ENCODE measurements at places on chromosomes 5 and 9.

GRCh38 chr9:38183994-38184568 is 115.1 kb upstream of the SHB start:
- peak; percentile 73 for DNase-seq

DNA sequence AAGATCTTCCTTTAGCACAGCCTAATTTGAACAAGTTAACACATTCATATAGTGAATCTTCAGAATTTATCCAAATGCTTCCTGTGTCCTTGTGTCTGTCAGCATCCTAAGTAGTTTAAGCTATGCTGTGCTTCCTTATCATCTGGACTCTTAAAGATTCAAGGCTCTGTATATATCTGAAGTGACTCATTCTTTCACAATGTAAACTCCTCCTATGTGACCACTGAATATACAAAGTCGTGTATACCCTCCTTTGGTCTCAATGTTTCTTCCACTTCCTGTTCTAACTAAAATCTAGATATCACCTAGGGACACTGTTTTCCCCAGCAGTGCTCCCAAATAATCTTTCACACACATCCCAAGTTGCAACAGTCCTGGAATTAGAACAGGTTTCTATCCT is 935.7 kb upstream of the NUDT12 start:
- peak; percentile 19 for DNase-seq

DNA sequence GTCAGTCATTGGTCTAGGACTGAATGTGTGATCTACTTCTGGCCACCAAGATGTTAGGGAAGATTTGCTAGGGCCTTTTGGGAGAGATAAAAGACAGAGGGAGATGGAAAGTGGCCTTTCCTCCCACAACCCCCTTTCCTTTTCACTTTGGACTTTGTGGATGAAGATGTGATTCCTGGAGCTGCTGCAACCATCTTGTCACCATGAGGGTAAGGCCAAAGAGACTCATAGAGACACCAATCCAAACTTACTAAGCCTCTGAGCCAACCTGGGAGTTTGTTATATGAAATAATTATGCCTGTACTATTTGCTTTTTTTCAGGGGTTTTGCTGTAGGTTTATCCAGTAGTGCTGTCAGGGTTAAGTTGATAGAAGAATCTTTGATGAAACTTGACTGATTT is 111.8 kb upstream of the SMIM23 start:
- DNase-seq = no peak

DNA sequence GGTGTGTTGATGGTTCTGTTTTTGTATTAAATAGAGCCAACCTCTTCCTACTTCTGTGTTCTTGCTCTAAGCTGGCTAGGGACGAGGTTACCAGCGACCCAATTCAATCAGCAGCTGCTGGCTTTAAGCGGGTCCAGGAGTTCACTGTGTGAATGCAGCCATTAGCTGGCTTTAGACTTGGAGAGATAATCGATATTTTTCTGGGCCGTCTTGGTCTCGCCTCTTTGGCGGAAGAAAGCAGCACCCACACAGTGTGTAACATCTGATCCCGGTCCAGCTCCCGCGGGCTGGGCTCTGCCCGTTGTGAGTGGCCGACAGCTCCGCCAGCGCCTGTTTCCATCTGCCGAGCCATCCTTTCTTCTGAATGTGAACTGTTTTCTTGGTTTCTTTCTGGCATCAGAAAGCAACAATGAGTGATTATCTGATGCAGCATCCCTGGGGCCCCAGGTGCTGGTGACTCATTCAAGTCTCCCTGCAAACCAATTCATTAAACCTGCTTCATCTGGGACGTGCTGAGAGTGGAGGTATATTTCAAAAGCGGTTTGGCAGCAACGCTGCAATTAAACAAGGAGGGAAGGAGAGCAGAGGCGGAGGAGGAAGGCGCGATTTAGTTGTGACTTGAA is 90.8 kb upstream of the IRX4 start:
- no peak for DNase-seq

DNA sequence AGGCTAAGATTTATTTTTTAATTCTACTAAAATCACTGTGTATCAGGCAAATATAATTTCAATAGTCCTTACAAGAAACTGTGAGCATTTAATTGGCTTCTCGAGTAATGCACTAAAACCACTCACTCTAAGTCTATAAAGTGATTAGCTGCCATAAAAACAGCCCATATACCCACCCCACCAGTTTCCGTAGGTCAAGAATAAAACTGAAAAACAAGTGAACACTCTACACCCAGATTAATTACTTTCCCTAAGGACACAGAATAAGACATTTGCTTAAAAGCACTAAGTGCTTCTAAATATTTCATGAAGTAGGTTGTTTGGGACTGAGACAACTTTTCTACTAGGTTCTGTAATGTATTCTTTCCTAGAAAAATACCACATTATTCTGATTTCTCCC is 194.2 kb downstream of the AGTPBP1 start:
- no peak for DNase-seq

- DNase-seq = no peak
Measured at GRCh38 chr5:101047181-101047580, 144.1 kb upstream of the ST8SIA4 start.

GRCh38 chr9:129177443-129177790 is 644 bp downstream of the IER5L start:
- no peak for DNase-seq

GRCh38 chr9:37096628-37097027 is 23.7 kb upstream of the ZCCHC7 start:
- DNase-seq = no peak

GRCh38 chr9:76651119-76651705 is 113.0 kb upstream of the PCA3 start:
- DNase-seq = peak; percentile 25

DNA sequence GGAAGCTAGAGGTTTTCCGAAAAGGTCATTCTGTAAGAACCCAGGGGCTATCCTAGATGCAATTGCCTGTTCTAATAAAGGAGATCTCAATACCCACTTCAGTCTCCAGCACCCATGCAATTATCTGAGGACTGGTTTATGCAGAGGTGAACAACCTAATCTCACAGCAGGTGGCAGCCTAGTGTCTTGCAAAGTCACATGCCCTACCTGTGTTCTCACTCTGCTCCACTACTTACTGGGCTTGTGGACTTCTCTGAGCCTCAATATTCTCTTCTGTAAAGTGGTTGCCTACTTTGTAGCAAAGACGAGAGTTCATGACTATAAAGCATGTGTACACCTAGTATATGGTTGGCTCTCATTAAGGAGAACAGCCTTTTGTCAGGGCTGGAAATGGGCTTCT is 21.0 kb upstream of the ALDH1B1 start:
- DNase-seq = peak; percentile 10

GRCh38 chr5:33258553-33258952 is 182.2 kb upstream of the TARS1 start:
- DNase-seq = peak; percentile 27

DNA sequence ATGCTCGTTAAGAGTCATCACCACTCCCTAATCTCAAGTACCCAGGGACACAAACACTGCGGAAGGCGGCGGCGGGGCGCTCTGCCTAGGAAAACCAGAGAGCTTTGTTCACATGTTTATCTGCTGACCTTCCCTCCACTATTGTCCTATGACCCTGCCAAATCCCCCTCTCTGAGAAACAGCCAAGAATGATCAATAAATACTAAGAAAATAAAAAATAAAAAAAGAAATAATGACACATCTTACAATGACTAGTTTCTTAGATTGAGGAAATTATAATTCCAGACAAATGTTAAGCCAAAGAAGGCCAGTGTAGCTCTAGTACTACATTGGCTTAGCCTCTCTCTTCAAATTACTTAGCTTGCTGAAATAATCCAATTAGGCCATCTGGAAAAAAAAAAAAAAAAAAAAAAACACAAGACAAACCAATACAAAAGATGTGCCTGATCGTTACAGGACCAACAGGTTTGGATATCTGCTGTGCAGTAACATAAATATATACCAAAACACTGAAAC is 58.0 kb downstream of the ANXA2R start:
- no peak for DNase-seq

GRCh38 chr9:104088416-104088815 is 5.7 kb upstream of the SMC2 start:
- DNase-seq = peak; percentile 2

GRCh38 chr5:105530716-105531261 is 1968.2 kb upstream of the NUDT12 start:
- DNase-seq = no peak

DNA sequence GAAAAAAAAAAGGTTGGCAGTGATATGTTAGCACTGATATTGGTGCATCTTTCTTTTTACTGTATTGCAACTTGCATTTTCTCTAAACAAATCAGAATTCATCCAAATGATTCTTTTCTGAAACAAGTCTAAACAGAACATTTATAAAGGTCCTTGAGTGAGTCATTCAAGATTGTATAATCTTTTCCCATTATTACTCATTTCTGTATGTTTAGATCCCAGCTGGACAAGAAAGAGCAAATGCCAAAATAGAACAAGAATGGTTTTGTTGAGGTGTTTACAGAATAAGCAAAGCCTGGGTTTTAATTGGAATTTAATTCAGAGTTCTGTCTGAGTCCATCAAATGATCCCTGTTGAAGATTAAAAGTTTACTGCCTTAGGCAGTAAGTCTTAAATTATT is 112.3 kb downstream of the VCAN start:
- no peak for DNase-seq

GRCh38 chr9:101582553-101582952 is 12.2 kb downstream of the PPP3R2 start:
- no peak for DNase-seq

GRCh38 chr5:125326150-125326510 is 579.7 kb upstream of the ZNF608 start:
- no peak for DNase-seq

DNA sequence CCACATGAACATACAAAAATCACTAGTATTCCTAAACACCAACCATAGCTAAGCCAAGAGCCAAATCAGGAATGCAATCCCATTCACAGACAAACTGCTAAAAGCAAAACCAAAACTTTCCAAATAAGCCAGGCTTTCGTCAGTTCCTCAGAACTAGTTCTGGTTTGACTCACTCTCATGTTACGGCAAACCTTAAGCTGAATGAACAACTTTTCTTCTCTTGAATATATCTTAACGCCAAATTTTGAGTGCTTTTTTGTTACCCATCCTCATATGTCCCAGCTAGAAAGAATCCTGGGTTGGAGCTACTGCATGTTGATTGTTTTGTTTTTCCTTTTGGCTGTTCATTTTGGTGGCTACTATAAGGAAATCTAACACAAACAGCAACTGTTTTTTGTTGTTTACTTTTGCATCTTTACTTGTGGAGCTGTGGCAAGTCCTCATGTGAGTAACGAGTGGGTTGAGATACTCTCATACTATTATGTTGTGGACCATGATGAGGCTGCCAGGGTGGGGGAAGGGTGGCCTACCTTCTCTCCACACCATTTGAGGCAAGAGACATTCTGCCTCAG is at the start of gene PDCD1LG2:
PDCD1LG2 (plus strand) TSS at position 172 of the 572 bp plus-strand sequence. CDS start 12,016 bp downstream, outside the sequence.
- DNase-seq = peak; percentile 74

DNA sequence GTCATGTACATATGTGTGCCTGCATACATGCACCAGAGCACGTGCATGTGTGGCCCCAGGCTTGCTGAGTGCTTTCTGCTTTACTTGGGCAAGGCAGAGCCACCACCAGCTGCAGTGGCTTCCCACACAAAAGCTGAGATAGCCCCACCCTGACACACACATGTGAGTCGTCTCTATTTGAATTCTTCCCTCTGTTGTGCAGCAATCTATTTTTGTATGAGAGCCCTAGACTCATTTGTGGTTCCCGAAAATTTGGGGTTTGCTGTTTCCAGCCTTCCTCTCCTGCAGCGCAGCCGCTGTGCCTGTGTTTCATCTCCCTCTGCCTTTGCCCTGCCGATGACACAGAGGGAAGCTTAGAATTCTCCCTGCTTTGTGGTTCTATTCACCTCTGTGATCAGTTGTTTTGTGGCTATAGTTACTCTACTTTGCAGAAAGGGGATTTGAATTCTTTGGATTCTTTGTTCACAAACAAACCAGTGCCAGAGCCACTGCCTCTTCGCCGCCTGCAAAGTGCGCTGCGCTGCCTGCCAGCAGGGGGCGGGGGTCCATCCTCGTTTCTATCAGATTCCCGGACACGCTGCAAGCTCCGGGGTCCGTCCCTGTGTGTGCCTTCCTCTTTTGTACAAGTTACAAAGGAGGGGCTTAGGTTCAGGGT is 95.8 kb upstream of the DAP start:
- DNase-seq = peak; percentile 86

GRCh38 chr5:60161340-60161934 is 267.9 kb upstream of the PDE4D start:
- DNase-seq = peak; percentile 42

GRCh38 chr9:16627967-16628366 is 242.5 kb downstream of the BNC2 start:
- peak; percentile 46 for DNase-seq

DNA sequence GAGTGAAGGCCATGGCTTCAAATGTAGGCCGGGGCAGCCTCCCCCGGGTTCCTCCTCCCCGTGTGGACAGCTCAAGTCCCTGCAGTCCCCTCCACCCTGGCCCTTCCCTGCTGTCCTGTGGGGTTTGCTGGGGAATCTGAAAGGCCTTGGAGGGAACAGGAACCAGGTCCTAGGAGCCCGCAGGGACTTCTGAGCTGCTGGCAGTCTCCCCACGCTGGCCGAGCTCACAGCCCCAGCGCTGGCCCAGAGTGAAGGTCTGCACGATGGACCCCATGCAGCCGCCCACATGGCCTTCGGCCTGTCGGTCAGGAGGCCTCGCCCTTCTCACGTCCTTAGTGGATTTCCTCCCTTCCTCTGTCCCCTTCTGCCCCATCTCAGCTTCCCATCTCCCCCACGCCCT is 25.7 kb upstream of the NOTCH1 start:
- no peak for DNase-seq

DNA sequence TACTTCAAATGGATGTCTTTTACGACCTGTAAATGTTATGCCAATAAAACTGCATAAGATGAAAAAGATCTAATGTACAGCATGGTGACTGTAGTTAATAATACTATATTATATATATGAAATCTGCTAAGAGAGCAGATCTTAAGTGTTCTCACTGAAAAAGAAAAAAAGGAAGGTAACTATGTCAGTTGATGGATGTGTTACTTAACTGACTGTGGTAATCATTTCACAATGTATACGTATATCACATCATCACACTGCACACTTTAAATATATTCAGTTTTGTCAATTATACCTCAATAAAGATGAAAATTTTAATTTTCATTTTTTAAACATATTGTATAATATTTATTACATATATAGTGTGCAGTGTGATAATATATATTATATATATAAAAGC is 31.9 kb downstream of the THBS4 start:
- DNase-seq = peak; percentile 69

- no peak for DNase-seq
Measured at GRCh38 chr9:112489039-112489546, 2.5 kb downstream of the KIAA1958 start.

- peak; percentile 17 for DNase-seq
Measured at GRCh38 chr5:115461506-115462290, 82.9 kb downstream of the FEM1C start.

Data from MV-4-11 (cell line).